ENCODE measurements at places on chromosomes 6 and 20. TPM values are rescaled to one million over a fixed set of nuclear protein-coding genes. Genes with fewer than 3 reads are reported as not detected.

Gene LINC00237
- total RNA-seq = not detected

Gene THBS2
- not detected for total RNA-seq

Gene LY6G6F
- not detected for total RNA-seq

Gene TMEM170B
- 2.2 TPM for total RNA-seq

Gene MAP1LC3A
- 22.4 TPM for total RNA-seq

Gene CLVS2
- total RNA-seq = not detected

Gene ABHD16A
- 79.6 TPM for total RNA-seq

Gene BCAS1
- total RNA-seq = not detected

Gene PAQR8
- total RNA-seq = 1.8 TPM

Measured in CD8-positive, alpha-beta T cell (primary cell).